Kidney epithelial cell (primary cell): ENCODE measurements at places on chromosomes 2 and 18. TPM values are rescaled to one million over a fixed set of nuclear protein-coding genes. Genes with fewer than 3 reads are reported as not detected.

ACADL gene
- total RNA-seq: 1.1 and 1.5 TPM in 2 replicates

RNF152 gene
- 4.7 and 10.2 TPM in 2 replicates for total RNA-seq

DNA sequence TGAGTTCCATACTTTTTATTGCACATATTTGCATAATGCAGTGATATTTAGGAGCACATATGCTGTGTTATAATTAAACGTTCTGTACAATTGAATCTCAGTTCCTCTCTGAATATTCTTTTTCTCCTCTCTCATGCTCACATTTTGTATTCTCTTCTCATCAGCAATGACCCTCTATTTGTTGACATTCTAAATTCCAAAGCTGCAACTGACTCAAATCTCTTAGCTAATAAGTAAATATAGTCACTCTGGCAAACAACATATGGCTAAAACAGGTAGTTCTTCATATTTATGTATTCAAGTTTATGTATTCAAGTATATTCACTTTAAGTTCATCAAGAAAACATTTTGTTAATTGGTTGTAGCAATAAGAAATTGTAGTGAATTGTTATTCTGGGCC lies 907.4 kb upstream of the VRK2 start:
- DNase-seq: no peak

DNA sequence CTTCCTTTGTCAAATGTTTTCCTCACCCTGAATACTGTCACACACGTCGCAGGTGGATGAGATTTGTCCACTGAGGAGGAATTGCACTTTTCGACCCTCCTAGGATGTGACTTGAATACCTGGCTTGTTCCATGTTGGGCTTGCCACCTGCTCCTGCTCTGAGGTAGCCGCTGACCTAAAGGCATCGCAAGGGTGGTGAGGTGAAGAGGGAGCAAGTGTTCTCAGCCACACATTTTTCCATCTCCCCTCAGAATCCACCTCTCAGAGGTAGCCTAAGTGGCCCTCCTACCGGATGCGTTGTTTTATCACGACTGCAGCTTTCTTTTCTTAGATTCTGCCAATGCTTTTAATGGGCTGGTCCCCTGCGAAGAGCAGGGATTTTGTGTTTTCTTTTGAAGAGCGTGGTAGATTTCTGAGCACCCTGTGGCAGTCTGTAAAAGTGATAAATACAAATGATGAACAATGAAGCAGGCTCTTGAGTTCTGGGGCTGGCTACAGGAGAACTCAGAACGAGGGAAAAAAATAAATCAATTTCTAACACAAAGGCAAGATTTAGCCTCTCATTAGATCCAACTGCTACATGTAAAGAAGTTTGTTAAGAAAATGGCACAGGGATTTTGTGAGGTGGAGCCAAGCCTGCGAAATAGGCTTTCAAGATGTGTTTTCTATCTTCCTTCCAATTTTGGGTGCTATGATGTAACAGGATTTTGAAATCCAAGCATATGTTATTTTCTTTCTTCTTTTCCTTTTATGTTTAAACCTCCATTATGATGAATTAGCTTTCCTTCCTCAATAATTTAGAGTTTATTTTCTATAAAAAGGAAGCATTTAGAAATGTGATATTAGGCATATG lies 386.7 kb downstream of the TGIF1 start:
- no peak for DNase-seq

DNA sequence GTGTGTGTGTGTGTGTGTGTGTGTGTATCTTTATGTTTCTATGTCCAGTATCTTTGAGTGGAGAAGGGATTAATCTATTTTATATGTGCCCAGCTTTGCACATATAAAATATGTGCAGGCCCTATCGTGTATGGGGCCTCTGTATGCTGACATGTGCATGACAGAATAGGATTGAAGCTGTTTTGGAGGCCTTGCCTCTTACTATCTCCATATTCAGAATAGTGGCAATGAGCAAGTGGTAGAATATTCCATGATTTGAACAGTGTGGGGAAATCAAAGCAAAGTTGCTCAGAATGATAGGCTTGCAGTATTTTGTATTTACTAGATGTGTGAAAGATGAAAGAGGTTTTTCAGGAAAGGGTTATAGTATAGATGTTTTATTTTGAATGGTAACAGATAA lies 480.8 kb downstream of the XIRP2 start:
- DNase-seq: no peak

DNA sequence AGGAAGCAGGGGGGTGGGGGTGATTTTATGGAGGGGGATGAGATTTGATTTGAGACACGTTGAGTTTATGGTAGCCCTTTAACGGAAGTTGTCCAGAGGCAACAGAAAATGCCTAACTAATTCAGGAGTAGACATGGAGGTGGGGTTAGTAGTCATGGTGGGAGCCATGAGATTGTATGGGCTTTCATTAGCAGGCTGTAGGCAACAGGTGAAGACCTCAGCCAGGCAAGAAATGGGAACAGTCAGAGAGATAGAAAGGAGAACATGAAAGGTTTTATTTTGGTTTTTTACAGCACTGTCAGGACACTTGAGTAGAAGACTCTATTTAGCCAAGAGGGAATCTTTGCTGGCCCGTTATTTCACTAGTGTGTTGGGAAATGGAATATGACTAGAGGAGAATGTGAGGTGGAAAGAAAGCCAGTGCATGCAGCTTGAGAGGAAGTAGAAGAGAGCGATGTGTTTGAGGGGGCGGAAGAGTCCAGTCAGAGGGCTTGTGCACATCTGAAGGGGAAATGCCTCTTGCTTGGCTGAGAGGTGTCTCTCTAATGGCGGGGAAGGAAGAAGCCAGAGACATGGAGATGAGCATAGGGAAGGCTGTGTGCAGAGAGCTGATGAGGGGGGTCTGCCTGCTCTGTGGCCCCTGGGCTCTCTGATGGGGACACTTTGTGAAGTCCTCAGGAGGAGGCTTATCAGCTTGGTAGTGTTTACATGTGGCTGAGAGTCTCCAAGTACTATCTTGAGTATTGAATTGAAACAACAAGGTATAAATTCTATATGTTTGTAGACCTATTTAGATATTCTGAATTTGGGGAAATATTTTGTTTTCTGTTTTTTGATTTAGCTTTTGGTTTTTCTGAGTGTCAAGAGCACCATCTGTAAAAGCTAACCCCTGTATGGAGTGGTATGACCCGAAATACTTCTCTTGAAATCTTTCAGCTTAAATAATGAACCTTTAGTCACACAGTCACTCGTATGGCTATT lies 66.9 kb upstream of the ITM2C start:
- no peak for DNase-seq
